Calu3 (cell line): ENCODE measurements at places on chromosomes 6 and 20. TPM values are rescaled to one million over a fixed set of nuclear protein-coding genes. Genes with fewer than 3 reads are reported as not detected.

DNA sequence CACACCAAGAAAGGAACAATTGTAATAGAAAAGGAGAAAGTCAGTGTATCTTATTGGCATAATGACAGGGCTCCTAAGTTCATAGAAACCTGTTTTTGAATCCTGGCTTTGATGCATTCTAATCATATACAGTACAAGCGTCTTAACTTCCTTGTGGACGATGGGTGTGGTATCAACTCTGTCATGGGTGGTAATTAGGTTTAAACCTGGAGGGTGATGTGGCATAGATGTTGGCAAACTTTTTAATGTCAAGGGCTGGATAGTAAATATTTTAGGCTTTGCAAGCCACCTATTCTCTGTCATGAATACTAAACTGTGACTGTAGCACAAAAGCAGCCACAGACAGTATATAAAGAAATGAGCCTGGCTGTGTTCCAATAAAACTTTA lies 138.7 kb upstream of the EDN1 start:
- no peak for DNase-seq

DNA sequence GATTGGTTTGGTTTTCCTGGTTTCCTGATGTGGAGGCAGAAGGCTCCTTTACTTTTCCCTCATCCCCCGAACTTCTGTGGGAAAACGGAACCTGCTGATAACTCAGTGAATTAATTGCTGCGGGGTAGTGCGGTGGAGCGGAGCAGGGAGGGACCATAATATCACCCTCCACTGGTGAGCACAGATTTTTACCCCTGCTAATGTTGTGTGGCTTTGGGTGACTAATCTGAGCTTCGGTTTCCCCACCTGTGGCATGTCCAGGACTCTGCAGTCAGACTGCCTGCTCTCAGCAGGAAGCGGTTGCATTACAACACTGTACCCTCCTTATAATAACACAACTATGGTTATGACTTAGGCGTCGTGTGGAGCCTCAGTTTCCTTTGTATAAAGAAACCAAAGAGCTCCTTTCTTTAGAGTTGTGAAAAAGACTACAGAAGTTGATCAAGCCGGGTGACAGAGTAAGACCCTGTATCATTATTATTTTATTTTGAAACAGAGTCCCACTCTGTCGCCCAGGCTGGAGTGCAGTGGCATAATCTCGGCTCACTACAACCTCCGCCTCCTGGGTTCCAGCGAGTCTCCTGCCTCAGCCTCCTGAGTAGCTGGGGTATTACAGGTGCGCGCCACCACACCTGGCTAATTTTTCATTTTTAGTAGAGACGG lies 2.2 kb upstream of the ID1 start:
- peak; percentile 84 for DNase-seq

The SLC12A5 gene
- 2.1 and 2.2 TPM in 2 replicates for total RNA-seq

DNA sequence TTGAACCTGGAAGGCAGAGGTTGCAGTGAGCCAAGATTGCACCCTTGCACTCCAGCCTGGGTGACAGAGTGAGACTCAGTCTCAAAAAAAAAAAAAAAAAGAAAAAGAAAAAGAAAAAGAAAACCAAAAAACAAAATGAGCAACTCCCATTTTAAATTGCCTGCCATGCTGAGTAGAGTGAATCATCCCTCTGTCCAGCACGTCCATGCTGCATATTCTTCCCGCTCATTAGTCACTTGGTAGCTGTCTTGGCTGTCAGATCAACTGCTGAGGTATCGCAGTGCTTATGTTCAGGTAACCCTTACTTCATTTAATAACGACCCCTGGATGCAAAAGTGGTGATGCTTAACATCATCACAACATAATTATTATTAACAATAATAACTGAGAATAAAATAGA lies 72.6 kb upstream of the RNF24 start:
- no peak for DNase-seq

DNA sequence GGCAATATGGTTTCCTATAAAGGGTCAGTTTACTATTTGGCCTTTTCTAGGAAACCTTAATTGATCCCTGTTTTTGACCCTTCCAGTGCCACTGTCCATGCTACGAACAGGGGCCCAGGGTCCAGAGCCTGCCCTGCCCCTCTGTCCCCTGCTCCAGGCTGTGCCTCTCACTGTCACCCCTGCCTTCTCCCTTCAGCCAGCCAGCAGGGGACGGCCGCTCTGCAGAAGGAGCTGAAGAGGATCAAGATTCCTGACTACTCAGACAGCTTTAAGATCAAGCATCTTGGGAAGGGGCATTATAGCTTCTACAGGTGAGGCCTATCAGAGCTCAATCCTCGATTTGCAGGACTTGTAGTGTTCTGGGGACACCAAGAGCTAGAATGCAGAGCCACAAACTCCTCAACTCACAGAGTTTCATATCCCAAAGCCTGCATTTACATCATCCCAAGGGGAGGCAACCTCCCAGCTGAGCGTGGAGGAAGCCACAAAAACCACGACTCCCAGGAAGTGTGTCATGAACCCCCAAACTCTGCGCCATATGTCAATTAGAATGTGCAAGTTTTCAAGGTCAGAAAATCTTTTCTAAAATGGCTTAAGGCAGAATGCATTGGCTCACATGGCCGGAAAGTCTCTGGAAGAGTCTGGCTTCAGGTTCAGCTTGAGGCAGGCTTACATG lies 3.6 kb downstream of the BPI start:
- no peak for DNase-seq

- no peak for DNase-seq
Observed at GRCh38 chr20:14197097-14197496, 140.3 kb downstream of the FLRT3 start.

GRCh38 chr20:3612795-3613572 lies 50.2 kb downstream of the GFRA4 start:
- no peak for DNase-seq

DNA sequence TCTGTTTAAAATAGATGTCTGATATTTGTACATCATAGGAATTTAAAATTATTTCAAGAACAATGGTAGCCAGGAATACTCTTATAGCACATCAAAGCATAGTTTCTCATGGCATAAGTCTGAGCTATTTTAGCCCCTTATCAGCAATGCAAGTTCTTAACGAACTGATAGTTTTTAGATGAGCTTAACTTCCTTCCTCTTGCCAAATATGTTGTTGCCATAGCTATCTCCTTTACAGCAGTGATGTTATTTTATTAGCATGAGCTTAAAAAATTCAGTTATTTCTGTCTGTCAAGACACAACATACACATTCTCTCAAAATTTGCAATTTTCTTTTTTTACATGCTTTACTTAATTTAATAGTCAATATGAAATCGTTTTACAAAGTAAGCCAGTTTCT lies 867.2 kb downstream of the PHF3 start:
- no peak for DNase-seq

DNA sequence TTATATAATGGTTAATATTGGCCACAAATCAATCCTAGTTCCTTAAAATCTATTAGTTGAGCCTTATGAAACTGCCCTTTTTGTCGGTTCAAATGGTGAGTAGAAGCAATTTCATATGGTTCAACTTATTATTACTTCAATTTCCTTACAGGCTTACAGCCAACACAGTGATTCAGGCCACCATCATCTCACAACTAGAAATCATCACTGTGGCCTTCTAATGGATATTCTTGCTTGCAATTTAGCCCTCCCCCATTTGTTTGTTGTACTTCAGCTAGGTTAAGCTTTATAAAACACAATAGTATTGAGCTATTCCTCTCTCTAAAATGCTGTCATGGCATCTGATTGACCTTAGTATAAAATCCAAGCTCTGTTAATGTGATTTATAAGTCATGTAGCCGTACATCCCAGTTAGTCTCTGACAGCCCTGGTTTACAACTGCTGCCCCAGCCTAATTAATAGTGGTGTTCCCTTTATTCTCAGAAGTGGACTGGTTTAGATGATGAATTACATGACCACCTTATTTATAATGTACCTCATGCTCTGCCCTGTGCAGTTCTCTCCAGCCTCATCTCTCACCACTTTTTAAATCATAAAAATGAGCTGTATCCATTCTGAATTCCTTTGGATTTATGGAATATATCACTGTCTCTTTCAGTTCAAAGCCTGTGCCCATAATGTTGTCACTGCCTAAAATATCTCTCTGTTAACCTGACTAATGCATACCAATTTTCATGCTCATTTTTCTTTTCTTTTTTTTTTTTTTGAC lies 36.7 kb downstream of the LAMA2 start:
- DNase-seq: no peak

DNA sequence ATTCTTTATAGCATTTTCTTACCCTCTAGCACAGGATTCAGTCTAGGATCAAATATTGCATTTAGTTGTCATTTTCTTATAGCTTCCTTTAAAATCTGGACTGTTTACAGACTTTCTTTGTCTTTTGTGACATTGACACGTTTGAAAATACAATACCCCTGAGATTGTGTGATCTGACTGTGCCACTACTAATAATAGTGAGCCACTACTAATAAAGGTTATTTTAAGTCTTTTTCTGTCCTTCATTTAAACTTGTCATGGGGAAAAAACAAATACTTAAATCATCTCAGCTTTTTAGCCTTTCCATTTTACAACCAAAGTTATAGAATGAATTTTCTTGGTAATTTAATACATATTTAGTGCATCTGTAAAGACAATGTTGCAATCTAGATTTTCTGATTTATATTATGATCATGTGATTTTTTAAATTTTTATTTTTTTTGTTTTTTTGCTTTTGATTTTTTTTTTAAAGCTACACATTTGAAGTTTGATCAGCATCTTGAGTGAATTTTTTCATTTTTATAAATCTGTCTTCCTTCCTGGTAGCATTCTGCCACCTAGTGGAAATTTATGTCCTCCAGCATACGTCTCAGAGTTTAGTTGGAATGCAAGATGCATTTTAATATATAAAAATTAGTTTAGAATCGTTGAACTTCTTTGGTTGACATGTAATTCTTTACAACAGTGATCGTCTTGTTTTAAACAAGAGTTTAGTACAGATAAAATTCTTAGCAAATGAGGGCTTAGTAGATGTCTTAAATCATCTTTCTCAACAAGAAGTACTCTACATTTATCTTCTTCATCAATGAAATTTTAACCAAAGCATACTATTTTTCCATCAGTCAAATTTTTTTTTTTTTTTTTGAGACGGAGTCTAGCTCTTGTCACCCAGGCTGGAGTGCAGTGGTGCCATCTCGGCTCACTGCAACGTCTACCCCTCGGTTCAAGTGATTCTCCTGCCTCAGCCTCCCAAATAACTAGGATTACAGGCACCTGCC lies 119.4 kb downstream of the NCOA3 start:
- peak; percentile 48 for DNase-seq

DNA sequence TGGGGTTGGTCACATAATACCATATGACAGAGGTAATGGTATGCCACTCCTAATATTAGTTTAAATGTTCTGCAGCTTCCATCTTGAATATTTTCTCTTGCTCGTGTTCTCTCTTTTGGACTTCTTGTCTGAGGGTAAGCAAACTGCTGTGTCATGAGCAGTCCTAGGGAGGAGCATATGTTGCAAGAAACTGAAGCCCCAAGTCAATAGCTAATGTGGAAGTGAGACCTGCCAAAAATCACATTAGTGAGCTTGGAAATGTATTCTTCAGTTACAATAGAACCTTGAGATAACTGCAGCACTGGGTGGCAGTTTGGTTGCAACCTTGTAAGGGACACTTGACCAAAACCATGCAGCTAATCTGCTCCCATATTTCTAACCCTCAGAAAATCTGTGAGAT lies 178.2 kb upstream of the IMPG1 start:
- DNase-seq: no peak

GRCh38 chr6:124719913-124720312 lies 242.3 kb upstream of the RNF217 start:
- DNase-seq: no peak

DNA sequence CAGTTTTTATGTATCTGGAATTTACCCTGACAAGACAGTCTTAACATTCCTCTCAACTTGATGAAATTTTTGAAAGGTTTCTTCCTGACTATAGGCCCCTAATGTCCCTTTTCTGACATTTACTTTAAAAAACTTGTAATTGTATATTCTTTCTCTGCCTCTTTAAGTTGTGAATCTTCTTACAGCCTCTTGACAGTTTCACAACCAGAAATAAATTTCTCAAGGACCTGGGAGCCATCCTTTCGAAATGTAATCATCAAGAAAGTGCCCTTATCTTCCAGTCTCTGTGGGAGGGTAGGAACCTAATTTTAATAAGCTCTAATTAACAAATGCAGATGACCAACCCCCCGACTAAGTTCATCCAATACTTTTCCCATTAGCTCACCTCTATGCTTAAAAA lies 403.6 kb upstream of the GJE1 start:
- DNase-seq: no peak

DNA sequence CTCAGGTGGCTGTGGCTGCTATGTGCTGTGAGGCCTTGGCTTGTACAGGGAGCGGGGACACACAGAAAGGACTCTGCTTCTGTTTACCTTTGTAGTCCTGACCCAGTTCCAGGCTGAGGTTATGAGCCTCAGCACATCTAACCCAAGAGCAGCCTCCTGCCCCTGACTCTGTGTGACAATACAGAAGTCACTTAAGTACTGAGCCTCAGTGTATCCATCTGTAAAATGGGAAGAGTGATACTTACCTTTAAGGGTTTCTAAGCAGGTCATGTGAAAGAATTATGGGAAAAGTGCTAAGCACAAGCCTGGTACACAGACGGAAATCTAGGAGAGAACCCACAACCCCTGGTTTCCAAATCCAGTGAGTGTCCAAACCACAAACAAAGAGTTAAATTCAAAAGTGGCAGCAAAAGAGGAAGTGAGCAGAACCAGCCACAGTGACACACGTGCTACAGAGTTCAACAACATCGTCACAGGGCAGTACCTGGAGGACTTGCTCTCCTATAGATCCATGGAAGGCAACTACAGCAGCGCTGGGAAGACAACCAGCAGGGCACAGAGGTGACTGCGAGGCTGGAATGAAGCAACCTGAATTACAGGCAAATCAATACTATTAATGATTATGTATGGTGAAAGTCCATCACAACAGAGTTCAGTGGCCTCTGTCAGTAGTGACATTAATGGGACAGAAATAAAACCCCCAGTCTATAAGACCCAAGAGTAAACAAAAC lies 12.5 kb downstream of the TRIM26 start:
- no peak for DNase-seq

The NKX2-4 gene
- total RNA-seq: not detected in 2 replicates

The MYLK4 gene
- total RNA-seq: 0.73 TPM in 2 replicates

The TFAP2D gene
- not detected in 2 replicates for total RNA-seq

GRCh38 chr6:137659871-137660270 lies 165.7 kb upstream of the OLIG3 start:
- no peak for DNase-seq

- DNase-seq: no peak
Observed at GRCh38 chr6:81126150-81126549, 626.3 kb downstream of the TENT5A start.
